GOT3 (cell line): ENCODE measurements at places on chromosomes 7 and 10.

GRCh38 chr7:88302486-88302885 lies 4.2 kb downstream of the STEAP4 start:
- DNase-seq: no peak

DNA sequence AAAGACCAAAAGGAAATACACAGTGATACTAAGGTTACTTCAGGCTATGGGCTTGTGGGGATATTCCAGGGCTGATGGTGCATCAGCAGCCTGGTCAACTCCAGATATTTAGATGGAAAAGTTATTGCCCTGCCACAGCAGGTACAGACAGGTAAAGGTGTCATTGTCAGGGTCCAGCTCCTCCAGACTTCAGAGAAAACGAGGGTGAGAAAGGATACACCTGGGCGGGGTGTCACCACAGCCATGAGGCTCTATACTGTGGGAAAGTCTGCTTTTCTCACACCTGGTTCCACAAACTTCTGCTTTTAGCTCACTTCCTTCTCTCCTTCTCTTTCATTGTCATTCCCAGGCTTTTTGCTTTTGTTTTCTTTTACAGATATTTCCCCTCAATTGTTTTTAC lies 2.0 kb upstream of the C10orf120 start:
- DNase-seq: no peak

DNA sequence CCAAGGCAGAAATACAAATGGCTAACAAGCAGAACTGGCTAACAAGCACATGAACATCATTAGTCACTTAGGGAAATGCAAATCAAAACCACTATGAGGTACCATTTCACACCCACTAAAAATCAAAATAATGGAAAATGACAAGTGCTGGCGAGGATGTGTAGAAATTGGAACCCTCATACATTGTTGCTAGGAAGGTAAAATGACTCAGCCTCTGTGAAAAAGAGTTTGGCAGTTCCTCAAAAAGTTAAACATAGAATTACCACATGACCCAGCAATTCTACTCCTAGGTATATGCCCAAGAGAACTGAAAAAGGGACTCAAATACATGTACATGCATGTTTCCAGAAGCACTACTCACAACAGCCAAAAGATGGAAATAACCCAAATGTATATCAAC lies 52.8 kb upstream of the ANAPC16 start:
- no peak for DNase-seq

GRCh38 chr10:67965456-67965855 lies 81.0 kb downstream of the SIRT1 start:
- DNase-seq: no peak

GRCh38 chr7:1361016-1361755 lies 98.1 kb downstream of the MICALL2 start:
- DNase-seq: no peak

DNA sequence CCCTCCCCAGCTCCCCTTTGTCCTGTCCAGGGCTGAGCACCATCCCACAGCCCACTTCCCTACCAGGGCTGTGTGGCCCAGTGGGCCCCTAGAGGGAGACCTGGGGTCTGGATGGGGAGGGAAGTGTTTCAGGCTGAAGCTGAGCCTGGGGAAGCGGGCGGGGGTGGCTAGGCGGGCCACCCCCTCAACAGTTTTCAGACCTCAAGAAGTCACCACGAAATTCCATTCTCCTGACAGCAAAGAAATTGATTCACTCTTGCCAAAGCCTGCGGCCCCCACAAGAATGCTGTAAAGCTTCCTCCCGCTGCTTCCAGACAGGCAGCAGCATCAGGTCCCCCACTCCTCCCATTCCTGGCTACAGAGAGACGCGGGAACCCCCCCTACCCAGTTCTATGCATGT lies 2.5 kb upstream of the LFNG start:
- DNase-seq: no peak

DNA sequence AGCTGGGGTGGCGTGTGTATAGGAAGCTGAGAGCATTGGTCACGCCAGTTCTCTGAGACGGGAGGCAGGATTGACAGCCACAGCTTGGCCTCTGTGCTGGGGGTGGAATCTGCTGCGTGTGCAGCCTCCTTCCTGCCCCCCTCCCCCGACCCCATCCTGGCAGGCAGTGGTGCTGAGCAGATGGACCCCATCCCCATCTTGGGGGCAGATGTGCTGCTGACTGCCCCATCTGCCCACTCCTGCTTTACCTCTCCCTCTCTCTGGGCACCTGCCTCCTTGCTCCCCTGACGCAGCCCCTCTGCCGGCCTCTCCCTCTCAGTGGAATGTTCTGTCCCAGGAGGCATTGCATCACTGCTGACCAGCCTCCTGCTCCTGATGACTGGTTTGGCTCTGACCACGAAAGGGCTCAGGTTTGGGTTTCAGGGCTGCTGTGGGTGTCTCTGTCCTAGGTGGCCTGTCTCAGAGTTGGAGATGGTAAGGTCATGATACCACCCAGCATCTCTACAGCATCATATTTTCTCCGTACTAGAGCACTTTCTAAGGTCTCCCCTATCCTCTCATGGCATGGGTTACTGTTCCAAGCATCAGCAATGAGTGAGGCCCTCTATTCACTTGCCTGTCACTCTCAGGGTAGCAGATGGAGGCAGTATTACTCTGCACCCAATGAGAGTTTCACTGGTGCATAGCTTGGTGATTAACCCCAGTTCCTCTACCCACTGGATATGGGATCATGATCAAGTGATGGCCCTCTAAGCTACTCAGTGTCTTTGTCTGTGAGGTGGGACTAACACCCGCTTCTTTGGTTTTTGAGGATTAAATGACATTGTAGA lies 81.9 kb downstream of the RBM20 start:
- DNase-seq: no peak

DNA sequence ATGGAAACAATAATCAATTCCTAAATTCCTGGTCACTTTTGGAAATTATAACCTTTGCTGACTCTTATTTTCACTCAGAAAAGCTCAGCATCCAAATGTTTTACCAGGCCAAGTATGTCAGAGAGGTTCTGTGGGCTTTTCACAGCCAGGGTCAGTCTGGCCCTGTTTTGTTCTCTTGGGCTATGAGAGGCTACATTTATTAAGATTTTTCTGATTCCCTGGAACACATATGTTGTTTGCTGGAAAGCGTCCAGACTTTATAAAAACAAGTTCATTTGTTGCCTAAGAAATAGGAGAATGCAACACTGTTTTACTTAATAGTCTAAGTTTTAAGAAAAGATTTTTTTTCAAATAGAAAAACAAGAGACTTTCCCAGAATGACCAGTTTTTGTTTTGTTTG lies 238.4 kb upstream of the PLXDC2 start:
- no peak for DNase-seq

- DNase-seq: no peak
Observed at GRCh38 chr7:27191161-27191731, 6.2 kb upstream of the HOXA11 start.

GRCh38 chr7:47153576-47153975 lies 428.3 kb downstream of the TNS3 start:
- DNase-seq: no peak

DNA sequence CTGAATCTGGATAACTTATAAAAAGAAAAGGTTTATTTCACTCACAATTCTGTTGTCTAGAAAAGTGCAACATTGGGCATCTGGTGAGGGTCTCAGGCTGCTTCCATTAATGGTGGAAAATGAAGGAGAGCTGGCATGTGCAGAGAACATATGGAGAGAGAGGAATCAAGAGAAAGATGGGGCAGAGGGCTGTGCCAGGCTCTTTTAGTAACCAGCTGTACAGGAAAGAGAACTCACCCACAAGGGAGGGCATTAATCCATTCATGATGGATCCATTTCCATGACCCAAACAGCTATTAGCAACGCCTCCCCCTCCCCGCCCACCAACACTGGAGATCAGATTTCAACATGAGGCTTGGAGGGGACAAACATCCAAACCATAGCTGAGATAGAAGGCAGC lies 61.7 kb upstream of the LYZL1 start:
- no peak for DNase-seq

GRCh38 chr7:125641884-125642283 lies 712.3 kb upstream of the POT1 start:
- DNase-seq: no peak

GRCh38 chr7:16753102-16753931 lies at the start of gene TSPAN13:
TSS of gene TSPAN13 (plus strand) at chr7:16753755. CDS start at chr7:16753968, 213 bp downstream.
- peak; percentile 24 for DNase-seq

DNA sequence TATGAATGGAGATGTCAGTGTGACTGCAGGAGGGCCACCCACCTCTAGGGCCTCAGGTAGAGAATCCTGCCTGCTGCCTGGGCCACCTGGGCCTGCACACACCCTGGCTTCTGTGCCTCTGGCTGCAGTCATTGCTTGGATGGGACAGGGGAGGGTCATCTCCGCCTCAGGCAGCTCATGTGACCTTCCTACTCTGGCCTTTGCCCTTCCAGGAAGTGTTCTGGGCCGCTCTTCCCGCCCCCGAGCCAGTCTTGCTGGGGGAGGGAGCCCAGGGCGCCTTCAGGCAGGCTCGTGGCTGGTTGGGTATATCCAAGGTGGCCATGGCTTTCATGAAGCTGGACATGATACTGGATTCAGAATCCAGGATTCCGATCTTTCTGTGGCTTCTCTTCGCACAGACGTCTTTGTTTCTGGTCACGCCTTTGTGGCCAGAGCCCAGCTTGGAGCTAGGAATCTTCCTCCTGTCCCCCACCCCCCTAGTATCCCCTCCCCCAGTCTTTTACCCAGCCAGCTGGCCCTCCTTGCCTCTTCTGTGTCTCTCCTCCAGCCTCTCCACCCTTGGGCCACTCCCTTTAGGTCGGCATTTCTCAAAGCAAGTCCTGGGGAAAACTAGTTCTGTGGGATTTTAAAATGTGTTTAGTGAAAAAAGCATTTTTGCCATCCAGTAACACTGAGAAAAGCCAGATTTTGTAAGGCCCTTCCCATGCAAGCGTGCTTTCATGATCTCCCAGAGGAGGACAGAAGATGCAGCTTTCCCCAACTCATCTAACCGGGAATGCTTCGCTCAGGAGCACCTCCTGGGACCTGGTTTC lies 119.6 kb downstream of the ZMIZ1 start:
- DNase-seq: no peak

DNA sequence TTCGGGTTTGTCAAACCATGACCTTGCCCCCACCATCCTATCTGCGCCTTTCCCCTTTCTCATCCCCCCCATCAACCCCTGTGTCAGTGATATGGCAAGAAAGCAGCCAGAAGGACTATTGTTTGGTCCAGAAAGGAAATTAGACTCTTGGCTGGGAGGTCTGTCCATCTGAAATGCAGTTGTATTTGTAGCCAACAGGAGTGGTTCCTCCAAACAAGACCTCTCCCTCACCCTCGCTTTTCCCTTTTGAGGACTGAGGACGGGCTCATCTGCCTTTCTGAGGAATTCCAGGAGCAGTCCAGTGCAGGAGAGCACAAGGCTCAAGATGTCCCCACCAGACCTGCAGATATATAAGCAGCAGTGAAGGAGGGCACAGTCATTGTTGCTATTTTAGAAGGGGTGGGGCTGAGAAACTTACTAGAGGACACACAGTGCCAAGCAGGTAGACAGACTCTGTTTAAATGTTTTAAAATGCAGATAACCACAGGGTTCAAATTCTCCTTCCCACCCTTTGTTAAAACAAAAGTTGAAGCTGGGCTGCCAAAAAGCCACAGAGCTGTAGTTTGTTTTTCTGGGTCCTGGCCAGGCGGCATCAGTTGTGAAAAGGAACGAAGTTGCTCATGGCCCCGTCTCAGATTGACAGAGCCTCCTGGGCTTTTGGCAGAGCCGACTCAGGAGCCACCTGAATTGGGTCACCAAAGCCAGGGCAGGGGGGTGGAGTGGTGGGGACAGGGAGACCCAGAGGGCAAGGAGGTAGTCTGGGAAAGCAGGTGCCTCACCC lies 37.3 kb downstream of the CYP17A1 start:
- no peak for DNase-seq

DNA sequence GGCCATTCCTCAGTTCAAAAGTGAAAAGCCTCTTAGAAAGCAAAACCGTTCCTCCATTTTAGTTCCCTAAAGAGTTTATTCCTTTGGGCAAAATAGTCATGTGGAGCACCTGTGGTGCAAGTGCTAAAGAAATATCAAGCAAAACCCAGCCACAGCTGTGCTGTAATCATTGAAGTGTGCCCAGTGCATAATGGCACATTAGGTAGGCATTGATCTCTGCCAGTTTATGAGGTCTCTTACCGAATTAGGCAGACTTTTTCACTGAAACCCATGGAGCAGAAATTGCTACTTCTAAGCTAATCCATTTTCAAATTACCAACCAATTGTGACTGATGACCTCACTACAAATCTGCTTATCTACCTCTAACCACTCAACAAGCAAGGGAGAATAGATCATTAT lies 97.2 kb upstream of the SEMA3A start:
- no peak for DNase-seq

GRCh38 chr10:57457972-57458512 lies 809.7 kb downstream of the IPMK start:
- no peak for DNase-seq
